ENCODE measurements at places on chromosomes 7 and 10.

DNA sequence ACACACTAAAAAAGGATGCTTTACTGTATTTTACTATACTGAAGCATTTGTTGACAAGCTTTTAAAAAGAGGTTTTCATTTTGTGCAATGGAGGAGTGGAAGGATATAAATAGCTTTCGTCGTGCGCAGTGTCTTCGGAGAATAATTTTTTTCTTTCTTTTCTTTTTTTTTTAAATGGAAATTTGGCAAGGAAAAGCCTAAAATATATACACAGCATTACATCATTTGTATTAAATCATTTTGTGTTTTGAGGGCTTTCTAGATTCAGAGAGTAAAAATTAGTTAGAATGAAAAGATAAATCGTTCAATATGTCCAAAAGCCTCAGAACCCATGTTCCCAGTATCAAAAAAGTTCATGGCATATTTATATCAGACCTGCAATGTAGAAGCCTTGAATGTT, 150.2 kb upstream of the FERD3L start:
- DNase-seq = no peak

- no peak for DNase-seq
Measured at GRCh38 chr10:102324061-102324460, 71.4 kb upstream of the NFKB2 start.

DNA sequence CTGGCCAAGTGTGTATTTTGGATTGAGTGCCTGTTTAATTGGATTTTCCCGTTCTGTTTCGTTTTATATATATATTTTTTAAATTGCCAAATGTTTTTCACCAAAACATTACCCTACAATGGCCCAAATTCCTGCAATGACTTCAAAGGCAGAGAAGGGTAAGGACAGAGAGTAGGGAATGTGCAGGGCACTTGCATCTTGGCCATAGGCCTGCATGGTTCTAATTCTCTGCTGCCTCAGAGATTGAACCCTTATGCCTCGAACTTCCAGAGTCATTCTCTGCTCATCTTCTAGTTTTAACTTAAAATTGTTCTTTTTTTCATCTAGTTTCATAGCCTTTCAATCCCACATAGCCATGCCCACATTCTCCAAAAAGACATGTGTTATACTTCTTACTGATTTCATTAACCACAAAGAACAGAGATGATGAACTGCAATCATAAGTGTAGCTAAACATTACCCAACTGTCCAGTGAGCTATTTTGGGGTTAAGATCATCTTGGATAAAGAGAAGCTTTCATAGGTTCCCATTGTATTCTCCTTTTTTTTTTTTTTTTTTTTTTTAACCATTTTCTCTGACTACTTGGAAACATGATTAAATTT, 177.6 kb downstream of the PLXDC2 start:
- DNase-seq = no peak

DNA sequence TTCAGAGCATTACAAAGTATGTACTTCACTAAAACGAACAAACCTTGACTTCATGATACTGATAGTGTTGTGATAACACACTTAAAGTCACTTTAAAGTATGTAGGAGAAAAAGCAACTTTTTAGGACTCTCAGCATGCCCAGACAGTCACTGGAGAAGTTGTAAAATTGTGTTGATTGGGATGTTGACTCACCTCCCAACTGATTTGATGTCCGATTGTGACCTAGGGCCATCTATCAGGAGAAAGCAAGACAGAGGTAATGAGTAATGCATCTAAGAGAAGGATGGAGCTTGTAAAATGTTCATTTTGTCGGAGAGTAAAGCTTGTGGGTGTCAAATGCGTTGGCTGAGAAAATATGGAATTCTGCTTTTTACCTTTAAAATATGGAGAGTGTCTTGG, 135.4 kb upstream of the SEMA3D start:
- DNase-seq = no peak

GRCh38 chr7:97064972-97065587, 40.4 kb upstream of the DLX5 start:
- no peak for DNase-seq

- no peak for DNase-seq
Measured at GRCh38 chr10:63675171-63675570, 154.0 kb downstream of the REEP3 start.

DNA sequence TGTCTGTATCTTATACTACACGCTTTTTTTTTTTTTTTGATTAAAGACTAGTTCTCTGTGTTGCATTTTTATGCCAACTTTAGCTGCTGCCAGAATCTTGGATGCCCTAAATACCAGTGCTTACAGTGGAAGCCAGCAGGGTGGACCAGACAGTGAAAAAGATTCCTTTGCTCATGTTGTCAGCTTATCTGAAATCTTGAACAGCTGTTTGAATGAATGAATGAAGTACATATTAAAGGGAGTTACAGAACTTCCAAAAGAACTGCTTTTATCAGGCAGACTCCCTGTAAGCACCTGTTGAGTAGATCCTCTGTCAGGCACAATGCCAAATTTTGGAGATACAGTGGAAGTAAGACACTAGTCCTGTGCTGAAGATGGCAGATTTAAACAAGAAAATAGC, 184.9 kb downstream of the PPP1R9A start:
- no peak for DNase-seq

DNA sequence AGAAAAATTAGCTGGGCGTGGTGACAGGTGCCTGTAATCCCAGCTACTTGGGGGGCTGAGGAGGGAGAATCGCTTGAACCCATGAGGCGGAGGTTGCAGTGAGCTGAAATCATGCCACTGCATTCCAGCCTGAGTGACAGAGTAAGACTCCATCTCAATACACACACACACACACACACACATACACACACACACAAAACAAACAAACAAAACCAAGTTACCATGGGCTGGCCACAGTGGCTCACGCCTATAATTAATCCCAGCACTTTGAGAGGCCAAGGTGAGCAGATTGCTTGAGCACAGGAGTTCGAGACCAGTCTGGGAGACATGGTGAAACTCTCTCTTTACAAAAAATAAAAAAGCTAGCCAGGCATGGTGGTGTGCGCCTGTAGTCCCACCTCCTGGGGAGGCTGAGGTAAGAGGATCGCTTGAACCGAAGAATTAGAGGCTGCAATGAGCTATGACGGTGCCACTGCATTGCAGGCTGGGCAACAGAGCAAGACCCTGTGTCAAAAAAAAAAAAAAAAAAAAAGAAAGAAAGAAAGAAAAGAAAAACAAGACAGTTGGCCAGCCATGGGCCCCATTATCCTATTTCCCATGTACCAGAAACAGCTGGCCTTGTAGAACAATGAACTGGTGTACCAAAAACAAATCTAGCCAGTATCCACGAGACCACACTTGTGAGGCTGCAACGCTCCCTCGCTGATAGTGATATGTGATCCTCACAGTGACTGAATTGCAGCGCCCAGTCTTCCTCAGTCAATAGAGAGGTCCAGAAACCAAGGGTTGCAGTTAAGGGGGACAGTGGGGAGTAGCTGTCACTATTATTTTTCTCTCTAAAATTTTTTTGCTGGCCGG, 6.6 kb upstream of the AGFG2 start:
- DNase-seq = no peak

DNA sequence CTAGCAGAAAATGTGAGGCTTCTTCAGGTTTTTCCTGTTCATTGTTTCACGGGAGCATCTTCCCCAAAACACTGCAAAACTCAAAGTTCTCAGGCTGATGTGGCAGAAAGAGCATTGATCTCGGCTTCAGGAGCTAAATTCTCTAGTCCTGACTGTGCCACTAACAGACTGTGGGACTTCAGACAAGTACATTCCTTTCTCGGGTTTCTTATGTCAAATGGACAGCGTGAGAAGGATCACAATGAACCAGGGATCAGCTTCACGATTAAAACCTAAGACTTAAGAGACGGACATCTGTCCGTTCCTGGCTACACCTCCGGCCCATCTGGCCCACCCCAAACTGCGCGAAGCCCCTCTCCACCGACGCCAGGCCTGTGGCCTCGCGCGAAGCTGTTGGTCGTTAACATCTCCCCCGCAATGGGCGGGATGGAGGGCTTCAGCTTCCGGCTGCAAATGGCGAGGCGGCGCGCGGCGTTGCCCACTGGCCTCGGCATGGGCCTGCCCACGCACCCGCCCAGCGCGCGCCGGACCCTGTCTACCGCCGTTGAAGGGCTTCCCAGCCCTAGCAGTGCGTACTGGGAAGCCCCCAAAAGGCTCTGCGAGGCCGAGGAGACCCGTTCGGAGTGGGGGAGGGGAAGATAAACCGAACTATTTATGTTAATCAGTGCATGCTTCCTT, 549 bp upstream of the DDX50 start:
- DNase-seq = no peak

DNA sequence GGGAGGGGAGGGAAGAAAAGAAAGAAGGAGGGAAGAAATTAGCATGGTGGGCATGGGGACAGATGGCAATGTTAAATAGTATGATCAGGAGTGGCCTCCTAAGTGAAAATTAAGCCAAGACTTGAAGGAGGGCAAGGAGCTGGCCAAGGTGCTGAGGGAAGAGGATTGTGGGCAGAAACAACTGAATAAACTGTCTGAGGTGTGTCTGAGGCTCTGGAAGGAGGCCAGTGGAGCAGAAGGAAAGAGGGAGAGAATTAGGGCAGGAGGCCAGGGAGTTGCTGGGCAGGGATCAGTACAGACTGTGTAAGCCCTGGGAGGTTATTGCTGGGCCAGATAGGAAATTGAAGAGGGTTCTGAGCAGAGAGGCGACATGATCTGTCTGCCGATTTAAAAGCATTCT, 40.6 kb upstream of the VKORC1L1 start:
- DNase-seq = no peak

DNA sequence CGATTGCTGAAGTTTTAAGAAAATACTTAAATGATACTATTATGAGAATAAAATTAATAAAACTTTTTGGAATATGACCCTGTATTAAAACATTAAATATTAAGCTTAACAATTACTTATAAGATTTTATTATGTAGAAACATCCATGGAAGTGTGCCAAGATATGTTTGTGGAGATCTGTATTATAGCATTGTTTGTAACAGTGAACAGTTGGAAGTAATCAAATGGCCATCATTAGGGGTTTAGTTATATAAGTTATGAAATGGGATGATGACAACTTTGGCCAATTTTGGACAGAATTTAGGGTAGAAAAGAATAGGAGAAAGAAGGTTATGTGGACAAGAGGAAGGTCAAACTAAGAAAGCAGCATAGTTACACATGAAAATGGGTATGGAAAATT, 88.0 kb downstream of the AKAP9 start:
- DNase-seq = no peak

GRCh38 chr7:151661587-151661986, 141.9 kb upstream of the RHEB start:
- no peak for DNase-seq

DNA sequence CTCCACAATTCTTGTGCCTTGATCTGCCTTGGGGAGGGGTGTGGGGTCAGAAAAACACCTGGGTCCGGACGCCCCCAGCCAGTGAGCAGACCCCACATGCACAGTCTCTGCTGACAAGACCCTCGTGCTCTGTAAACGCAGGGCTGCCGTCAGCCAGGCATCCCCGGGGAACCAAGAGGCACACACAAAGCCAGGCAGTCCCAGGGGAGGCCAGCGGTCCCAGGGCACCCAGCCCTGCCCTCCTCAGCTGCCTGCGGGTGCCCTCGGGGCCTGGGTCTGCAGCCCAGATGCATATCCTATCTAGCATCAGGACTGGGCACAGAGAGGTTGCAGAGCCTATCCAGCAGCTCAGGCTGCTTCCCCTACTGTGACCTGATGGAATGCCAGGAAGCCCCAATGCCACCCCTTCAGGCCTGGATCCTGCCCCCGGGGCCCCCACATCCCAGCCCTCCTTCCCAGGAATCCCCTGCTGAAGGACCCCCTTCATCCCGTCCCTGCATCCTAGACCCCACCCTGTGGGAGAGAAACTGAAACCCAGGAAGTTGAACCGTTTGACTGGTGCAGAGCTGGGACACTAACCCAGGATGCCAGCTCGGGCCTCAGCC, 92.4 kb downstream of the MICALL2 start:
- no peak for DNase-seq

GRCh38 chr7:25758559-25758958, 393.4 kb upstream of the NFE2L3 start:
- DNase-seq = no peak

GRCh38 chr7:50314836-50315592, 10.5 kb downstream of the IKZF1 start:
- DNase-seq = peak; percentile 60

DNA sequence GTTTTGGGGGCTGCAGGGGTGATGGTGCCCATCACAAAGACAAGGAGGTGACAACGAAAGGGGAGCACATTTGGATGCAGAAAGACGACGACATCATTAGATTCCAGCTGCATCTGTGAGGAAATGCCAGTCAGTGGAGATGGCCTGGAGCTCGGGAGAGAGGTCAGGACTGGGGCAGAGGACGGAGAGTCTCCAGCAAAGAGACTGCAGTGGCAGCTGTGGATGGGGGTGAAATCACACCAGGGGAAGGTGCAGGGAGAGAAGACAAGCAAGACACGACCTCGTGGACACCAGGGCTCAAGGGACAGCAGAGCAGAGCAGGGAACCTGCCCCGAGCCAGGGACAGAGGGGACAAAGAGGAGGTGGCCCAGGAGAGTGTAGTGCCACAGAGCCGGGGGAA, 203.4 kb downstream of the PRPF18 start:
- no peak for DNase-seq

- no peak for DNase-seq
Measured at GRCh38 chr7:55296070-55296469, 69.1 kb upstream of the LANCL2 start.

DNA sequence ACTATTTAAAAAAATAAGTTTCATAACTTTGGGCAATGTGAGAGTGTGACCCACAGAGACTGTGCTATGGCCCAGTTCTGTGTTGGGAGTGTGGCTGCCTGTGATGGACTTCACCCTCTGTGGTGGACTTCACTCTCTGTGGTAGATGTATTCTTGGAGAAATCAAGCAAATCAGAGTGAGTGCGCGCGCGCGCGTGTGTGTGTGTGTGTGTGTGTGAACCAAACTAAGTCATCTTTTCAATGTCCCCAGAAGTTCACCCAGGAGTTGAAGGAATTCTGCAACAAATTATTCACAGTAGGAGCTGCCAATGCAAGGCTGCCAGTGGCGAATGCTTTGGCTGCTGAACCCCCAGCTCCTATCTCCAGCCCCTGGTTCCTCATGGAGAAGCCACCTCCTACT, 184.5 kb downstream of the ADAM12 start:
- DNase-seq = no peak

Measured in CD4-positive, alpha-beta T cell treated with Interferon alpha-2 for 1 hour (primary cell).